Effector CD8-positive, alpha-beta T cell (primary cell): ENCODE measurements at places on chromosomes 5 and 9.

- DNase-seq, result peak; percentile 4
Observed at GRCh38 chr9:85610074-85610860, 131.5 kb downstream of the AGTPBP1 start.

GRCh38 chr5:135393229-135393628 is 5.8 kb downstream of the MACROH2A1 start:
- DNase-seq, result no peak

- no peak for DNase-seq
Observed at GRCh38 chr9:87070336-87070735, 123.0 kb upstream of the GAS1 start.

DNA sequence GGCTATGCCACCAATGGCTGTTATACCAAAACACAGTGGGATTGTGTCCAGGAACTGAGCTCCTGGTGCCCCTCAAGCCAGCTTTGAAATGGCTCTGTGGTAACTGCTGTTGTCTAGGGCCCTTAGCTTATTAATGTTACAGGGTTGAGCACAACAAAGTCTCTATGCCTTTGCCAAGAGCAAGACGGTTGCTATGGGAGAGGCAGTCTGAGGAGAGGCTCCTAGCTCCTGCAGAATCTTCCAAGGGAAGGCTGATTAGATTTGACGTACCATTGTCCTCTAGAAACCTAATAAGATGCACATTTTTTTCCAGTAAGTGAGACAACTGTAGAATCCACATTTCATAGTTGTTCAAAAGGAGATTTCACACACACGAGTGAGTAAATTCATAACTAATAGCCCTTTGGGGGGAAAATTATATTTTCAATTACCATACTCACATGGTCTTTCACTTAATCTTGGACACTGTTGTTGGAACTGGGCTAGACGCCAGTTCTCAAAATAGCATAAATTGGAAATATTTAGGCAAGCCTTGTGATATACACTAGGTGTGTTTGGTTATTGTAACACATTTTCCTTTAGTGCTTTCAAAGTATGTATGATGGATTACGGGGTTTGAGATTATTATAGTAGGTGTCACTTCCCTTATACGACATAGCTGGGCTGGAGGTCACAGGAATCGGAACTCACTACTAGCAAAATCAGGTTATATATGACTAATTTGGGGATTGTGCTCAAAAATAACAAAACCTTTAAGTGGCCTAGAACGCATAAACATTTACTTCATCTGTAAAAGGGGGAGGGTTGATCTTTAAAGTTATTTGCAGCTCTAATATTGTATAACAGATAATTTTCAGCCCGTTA is 186.3 kb upstream of the EGFLAM start:
- no peak for DNase-seq

DNA sequence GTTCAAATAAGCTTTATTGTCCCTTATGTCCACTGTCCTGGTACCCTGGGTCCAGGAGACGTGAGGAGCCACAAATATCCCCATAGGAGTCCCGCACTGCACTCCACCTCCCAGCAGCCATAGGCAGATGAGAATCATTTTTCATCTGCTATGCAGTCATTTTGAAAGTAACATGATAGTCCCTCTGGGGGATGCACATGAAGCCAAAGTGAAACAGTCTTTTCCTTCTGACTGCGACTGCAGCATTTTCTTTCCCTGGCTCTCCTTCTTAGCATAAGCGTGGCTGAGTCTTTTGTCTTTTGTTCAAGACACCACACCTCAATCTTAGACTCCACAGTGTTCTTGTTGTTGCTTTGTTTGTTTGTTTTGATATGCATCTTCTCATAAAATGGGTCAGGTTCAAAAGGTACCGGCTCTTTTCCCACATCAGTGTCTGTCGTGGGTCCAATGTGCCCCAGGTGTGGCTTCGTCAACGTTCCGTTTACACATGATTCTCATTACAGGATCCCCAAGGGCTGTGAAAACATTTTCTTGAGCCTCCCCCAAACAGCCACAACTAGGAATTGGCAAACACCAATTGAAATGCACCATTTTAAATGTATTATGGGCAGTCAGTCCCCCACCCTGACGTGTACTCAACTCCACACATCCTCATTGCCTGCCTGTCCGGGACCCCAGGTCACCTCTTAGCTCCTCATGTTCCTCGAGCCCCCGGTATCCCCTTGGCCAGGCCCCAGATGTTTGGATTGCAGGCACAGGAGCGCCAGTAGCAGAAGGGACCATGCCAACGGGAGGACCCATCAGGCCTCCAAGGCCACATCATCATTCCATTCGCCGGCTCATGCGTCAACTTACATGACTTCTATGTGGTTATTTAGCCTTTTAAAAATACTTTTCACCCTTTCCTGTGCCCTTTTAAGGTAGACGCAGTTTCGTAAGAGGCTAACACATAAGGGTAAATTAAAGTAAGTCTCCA is 237.8 kb upstream of the DAPK1 start:
- DNase-seq, result no peak

GRCh38 chr5:115272297-115272958 is 9.8 kb upstream of the PGGT1B start:
- no peak for DNase-seq

- no peak for DNase-seq
Observed at GRCh38 chr5:103340717-103341388, 82.3 kb downstream of the MACIR start.

GRCh38 chr9:111035543-111036428 is 2.5 kb downstream of the LPAR1 start:
- no peak for DNase-seq

GRCh38 chr9:27528076-27528885 is 1.3 kb downstream of the MOB3B start:
- peak; percentile 11 for DNase-seq

- DNase-seq, result no peak
Observed at GRCh38 chr9:122128007-122128968, 31.3 kb downstream of the NDUFA8 start.

DNA sequence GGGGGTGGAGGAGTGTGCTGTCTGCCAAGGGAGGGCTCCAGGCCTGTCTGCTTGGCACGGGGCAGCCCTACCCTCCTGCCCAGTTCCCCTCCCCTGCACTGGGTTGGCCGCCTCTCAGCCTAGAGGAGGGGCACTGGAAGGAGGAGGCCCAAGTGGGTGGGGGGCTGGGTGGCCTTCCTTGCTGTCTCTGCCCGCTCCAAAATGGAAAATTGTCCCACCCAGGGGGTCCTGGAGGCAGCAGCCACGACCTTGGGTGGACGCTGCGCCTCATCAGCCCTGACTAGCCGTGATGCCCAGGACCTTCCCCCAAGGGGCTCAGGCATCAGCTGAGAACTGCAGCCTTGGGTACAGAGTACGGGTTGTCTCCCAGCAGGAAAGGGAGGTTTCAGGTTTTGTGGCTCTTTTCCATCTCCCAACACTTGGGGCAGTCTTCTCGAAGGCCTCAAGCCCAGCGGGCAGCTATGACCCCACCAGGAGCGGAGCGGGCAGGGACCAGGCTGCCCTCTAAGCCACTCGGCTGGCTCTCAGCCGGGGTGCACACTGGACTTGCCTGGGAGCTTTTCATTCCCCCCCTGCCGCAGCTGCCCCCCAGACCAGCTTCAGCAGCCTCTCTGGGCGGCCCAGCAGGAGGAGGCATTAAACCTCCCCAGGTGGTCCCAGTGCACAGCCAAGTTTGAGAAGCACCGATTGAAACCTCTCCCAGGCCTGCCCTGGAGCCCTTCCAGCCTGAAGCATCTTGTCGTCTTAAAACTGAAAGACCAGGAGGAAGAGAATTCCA is 20.6 kb downstream of the NTNG2 start:
- no peak for DNase-seq

GRCh38 chr5:109690242-109690974 is 681 bp downstream of the MAN2A1 start:
- DNase-seq, result peak; percentile 28

DNA sequence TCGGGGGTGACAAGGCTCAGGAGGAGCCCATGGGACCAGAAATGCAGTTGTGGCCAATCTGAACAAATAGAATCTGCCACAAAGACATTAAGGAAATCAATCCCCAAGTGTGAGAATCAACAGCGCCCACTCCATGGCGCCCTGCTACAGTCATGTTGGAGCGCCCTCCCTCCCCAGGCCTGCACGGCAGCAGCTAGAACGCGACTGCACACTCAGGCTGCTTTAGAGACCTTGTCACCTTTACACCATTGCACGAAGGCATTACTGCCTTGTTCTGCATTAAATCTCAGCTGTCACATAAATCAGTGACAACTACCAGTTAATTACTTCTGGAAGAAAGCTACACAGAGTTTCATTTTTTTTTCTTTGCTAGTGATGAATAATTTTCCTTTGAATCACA is 98.7 kb upstream of the SPIN1 start:
- no peak for DNase-seq

DNA sequence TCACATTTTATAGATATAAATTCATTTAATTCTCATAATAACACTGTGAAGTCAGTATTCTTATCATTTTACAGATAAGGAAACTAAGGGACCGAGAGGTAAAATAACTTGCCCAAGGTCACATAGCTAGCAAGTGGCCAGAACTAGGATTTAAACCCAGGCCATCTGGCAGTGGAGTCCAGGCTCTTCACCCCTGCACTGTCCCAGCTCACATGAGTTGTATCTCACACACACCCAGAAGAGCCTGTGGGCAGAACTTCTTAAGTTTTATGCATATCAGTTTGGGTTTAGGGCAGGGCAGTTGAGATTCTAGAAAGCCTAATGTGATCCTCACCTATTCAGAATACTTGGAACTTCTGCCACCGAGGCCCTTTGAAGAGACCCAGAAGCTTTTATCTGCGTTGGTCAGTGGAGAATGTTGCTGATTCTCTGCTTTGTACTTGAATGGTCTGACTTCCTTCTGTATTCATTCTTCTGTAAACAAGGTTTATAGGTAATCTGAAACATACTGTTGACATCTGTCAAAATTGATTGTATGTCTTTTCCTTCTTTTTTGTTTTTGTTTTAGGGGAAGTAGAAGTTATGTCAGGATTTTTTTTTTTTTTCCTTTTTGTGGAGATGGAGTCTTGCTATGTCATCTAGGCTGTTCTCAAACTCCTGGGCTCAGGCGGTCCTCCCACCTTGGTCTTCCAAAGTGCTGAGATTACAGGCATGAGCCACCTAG is 75.8 kb downstream of the KIAA1958 start:
- no peak for DNase-seq

- no peak for DNase-seq
Observed at GRCh38 chr9:135886147-135886981, 21.0 kb downstream of the CAMSAP1 start.
